ENCODE measurements at places on chromosomes 3 and 15.

DNA sequence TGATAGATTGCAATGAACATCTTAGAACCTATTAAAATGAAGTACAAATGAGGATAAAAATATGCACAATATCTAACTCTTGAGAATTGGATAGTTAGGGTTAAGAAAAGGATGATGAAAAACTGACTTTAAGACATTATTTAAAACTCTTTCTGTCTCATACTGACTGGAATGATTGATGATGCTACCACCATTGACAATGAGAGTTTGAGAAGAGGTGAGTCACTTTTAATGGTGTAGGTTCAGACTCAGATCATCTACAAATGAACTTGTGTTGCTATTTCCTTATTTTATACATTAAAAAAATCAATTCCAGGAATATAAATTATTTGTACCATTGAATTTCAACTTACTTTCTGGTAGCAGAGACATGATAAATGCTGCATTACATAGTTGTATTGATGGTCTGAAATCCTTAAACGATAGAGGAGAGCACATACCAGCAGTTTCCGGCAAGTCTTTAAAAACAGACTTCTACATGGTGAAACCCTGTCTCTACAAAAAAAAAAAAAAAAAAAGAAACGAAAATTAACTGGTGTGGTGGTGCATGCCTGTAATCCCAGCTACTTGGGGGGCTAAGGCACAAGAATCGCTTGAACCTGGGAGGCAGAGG, 409.0 kb downstream of the OTOL1 start:
- no peak for DNase-seq

DNA sequence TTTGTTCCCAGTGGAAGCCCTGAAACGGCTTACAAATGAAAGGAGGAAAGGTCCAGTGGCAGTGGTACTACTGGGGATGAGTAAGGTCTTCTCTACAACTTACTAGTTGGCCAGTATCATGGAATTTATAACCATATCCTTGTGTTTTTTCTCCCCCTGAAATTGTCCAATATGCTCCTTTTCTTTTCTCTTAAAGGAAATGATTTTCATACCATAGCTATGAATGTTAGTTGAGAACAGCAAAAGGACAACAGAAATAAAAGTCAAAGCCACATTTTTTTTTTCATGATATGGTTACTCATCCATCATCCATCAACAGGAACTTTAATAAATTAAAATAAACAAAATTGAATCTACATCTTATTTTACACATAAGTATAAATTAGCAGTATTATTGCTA, 450.4 kb downstream of the MFSD1 start:
- no peak for DNase-seq

DNA sequence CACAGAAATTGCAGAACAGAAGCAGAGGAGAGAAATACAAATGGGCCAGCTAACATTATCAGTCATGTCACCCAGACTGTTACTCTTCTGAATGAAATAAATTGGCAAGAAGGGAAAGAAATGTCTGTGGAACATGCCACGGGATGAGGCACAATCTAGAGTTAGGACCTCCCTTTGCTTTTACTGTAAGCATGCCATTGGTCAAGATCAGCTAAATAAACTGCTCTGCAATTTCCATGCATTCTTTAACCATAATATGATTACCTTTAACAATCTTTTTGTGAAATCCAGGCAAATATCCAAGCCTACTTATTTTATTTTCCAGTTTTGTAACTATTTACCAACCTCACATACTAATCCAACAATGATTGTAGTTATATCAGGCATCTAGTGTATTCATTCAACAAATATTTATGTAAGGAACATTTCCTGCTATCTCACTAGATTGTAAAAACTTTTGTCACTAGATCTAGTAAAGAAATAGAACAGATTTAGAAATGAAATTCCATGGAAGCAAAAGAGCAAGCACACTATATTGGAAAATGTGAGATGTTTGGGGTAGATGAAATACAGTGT, 383.4 kb downstream of the MECOM start:
- DNase-seq, result no peak

DNA sequence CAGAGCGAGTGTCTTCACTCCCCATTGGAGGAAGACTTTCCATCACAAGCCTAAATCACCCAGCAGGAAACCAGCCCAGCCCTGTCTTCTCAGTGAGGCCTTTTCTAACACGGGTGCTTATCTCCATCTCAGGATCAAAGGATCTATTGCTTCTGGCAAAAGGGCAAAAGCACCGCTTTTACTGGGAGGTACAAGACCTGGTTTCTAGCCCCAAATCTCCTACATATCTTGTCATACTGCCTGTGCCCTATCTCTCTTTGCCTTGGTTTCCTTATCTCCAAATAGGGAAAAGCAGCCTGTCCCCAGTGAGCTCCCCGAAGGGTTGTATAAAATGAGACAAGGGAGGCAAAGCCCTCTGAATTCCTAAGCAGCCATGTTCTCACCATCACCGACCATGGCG, 5.2 kb downstream of the GLB1 start:
- DNase-seq, result no peak

- DNase-seq, result no peak
Measured at GRCh38 chr3:71371282-71371681, 212.2 kb downstream of the FOXP1 start.

DNA sequence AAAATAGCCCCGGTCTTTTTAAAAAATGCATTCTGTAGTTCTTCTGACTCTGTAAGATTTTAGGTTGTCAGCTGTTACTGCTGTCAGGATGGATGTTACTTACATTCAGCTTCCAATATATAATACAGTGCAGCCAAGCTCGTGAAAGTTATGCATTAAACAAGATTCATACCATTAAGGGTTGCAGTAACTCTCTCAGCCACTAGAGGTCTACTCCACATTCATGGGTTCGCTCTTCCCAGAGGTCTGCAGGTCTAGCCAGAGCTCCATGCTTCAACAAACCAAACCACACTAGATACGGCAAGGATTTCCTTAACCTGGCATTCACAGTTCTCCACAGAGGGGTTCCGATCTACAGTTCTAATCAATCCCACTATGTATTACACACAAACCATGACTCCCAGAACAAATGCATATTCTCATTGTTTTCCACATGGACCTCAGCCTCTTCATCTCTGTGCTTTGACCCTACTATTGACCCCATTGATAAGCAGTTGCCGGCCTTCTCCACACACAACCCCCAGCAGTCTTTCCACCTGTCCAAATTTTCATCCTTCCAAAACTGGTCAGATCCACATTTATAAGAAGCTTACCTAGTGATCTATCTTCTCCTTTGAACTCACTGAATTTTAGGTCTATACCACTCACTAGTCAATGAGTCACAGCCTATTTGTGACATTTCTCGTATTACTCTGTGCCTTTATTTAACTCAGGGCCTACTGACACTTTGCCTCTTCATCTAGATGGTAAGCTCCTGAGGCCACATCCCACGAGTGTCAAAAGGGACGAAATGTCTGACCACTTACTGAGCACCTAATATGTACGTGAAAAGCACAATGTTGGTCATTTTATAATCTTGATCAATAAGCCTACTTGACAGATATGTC, 33.7 kb downstream of the RORA start:
- DNase-seq, result peak; percentile 6

- DNase-seq, result no peak
Measured at GRCh38 chr3:146493221-146493620, 23.9 kb upstream of the PLSCR2 start.

DNA sequence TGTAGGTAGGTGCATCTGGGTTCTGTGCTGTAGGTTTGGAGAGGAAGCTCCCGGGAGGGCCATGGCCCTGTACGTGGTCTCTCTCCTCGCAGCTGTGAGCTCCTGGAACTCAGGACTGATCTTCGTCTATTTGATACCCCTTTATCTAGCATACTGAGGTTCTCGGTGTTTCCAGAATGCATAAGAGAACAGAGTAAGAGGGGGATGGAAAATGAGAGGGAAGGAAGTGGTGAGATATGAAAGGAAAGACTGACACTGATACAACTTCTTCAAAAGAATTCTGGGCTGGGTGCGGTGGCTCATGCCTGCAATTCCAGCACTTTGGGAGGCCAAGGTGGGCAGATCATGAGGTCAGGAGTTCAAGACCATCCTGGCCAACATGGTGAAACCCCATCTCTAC, 90.7 kb downstream of the CHRD start:
- no peak for DNase-seq
